ENCODE measurements at places on chromosomes 12 and 14.

DNA sequence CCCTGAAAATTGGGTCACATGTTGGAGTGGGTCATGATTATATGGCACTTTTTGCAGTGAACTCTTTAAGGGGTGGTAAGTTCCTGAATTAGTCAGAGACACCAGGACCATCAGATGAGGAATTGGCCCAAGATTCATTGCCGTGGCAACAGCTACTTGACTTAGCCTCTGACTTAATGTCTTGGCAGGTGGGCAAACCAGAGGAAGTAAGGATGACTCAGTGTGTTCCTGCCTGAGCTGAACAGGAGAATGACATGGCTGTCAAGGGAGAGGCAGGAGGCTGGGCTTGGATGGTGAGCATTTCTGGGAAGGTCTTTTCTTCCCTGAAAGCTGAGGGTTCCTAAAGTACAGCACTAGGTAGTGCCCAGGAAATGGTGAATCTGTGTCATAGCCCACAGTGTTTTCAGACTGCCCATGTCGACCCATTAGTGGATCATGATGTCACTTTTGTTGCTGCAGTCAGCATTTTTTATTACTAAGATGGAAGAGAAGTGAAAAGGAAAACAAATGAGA is 170.1 kb upstream of the PWP1 start:
- peak; percentile 25 for DNase-seq

- peak; percentile 35 for DNase-seq
These were observed 13.5 kb downstream of the DGLUCY start for GRCh38 chr14:91127401-91127801.

- peak; percentile 19 for DNase-seq
These were observed 886 bp upstream of the PRICKLE1 start for GRCh38 chr12:42590330-42590934.

DNA sequence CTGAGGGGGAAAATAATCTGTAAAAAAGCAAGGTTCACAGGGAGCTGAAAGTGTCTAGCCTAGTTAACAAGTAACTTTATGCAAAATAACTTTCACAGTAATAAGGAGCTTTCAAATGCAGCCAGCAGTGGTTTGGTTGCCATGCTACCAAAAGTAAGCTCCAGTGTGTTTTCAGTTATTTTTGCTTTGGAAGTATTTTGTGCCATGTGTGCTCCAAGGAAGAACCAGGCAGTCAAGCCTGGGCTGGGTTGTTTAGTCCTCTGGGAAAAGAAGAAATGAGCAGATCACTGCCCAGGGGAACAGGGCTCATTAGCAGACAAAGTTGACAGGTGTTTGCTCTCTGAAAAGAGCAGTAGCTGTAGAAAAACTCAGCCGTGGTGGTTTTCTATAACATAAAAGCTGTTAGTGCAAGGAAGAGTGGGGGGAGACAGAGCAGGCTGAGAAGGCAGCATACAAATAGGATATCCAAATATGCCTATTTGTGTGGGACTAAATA is 92.8 kb upstream of the TMTC2 start:
- DNase-seq = no peak

- DNase-seq = peak; percentile 25
These were observed 400 bp downstream of the CHST11 start for GRCh38 chr12:104456950-104457745.

DNA sequence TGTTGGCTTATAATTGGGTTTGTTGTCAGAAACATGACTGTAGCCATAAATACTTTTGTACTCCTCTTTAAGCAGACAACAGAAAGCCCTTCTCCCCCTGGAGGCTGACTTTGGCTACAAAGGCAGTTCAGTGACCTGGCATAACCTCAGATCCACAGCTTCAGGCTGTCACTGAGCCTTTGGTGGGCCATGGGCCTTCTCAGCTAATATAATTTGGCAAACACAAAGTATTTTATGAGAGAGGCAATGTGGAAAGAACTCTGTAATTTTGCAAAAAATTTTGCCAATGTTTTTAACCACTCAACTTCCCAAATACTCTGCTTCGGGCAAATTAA is 15.5 kb upstream of the MGP start:
- DNase-seq = no peak

- DNase-seq = no peak
These were observed 48.4 kb downstream of the LTBP2 start for GRCh38 chr14:74563586-74564159.

GRCh38 chr14:92441751-92442504 is 71.7 kb upstream of the RIN3 start:
- no peak for DNase-seq

DNA sequence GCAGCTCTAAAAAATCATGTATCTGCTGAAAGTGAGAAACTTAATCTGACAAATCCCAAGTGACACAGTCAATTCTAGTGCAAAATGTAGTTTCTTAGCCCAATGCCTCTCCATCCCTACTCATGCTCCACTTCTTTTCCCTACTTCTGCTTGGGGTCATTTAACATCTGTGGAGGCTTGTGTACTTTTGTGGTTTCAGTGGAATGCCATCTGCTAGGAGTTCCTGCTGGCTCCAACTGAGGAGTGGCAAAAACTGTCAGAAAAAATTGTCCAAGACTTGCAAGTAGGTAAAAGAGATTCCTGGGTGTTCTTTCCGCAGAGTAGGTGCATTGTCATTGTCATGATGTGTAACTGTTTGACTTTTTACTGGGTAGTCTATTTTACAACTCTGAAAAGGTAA is 12.5 kb upstream of the AVPR1A start:
- DNase-seq = no peak

DNA sequence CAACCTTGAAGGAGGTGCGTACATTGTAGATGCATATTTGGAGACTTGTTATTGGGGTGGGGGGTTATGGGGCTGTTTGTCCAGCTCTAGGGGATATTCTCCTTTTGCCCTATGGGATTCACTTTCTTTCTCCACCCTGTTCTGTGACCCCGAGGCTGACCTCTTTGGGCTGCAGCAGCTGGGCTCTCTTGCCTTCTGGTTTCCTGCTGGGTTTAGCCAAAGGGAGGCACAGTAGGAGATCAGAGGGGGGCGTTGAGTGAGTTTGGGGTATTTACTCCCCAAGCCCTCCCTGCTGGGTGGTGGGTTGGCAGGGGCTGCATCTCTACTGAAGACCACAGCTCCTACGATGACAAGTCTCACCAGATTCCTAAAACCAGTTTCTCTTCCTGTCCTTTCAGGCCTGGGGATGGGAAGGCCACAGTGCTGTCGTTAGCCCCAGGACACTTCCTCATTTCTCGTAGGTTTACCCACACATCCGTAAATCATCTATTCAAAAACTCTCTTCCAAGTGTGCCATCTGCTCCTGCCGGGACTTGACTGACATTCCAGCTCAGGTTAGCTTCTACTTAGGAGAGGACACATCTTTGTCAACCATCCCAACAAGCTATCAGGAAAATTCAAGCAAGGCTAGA is 127.1 kb downstream of the TMEM30B start:
- DNase-seq = no peak

GRCh38 chr14:24971255-24971654 is 78.7 kb downstream of the STXBP6 start:
- DNase-seq = no peak

DNA sequence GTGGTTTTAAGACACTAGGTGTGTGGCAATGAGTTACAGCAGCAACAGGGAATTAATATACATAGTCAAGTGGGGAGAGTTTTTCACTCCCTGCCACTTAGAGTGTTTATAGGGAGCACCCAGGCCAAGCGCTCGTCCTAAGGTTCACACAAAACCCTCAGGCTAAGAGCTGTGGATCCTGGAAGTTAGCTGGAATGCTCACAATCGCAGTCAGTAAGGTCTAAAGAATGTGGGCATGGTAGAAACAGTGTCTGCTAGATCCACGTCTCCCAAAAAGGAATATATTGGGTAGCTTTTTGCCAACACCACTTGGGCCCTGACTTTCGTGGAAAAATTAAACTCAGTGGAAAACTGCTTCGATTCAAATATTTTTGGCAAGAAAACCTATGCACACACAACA is 36.6 kb downstream of the STAB2 start:
- no peak for DNase-seq

- no peak for DNase-seq
These were observed 109.7 kb downstream of the CHST11 start for GRCh38 chr12:104566244-104566993.

DNA sequence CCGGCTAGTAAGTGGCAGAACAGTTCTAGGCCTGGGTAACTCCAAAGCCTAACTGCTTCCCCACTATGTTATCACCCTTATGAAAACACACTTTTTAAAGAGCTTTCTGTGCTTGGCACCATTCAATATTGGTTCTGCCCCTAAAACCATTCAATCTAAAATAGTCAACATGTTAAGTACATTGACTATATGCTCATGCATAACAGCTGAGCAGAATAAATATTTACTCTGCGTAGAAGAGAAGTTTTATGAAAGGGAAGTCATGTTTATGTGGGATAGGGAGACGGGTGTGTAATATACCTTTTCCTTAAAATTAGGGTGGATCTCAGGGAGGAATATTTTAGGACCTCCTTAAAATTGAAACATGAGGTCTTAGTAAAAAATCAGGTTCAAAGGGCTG is 80.5 kb downstream of the SAMD4A start:
- no peak for DNase-seq

- DNase-seq = no peak
These were observed 5.3 kb upstream of the SINHCAF start for GRCh38 chr12:31331242-31331641.

- DNase-seq = no peak
These were observed 80.2 kb downstream of the SPTB start for GRCh38 chr14:64799555-64799954.

DNA sequence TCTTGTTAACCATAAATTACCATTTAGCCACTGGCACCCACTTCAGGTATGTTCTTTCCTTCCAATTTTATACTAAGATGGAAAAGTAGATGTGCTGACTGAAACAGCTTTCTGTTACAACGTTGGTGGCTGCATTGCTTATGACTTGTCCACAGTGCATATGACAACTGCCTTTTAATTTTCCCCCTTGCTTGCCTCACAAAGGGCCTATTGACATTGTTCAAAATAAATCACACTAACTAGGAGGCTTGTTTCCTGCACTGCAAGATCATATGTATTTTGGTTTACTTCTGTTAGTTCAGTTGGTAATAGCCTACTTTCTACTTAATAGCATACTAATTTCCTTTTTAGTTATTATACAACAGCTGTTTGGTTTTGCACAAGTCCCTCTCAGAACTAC is 55.4 kb downstream of the SCAF11 start:
- DNase-seq = no peak

DNA sequence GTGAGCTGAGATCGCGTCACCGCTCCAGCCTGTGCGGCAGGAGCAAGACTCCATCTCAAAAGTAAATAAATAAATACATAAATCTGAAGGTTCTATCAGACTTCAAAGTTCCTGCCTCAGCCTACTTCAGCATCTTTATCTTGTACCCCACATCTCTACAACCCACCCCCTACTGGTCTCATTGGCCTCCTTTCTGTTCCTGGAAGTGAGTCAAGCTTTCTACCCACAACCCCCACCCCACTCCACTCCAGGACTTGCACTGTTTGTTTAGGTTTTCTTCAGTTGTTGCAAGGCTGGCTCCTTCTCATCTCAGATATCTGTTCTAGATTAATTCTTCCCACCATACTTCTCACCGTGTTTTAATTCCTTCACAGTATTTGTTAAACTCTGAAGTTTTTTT is 714 bp upstream of the PSMC6 start:
- DNase-seq = no peak

- no peak for DNase-seq
These were observed 76.1 kb downstream of the SLC25A47 start for GRCh38 chr14:100399052-100399849.

GRCh38 chr12:116319898-116320621 is 42.6 kb upstream of the MED13L start:
- no peak for DNase-seq

- DNase-seq = no peak
These were observed 74.3 kb downstream of the MAP3K9 start for GRCh38 chr14:70735043-70735442.

GRCh38 chr12:46650688-46651087 is 175.1 kb downstream of the SLC38A4 start:
- DNase-seq = no peak

- DNase-seq = no peak
These were observed 8.2 kb downstream of the NOC4L start for GRCh38 chr12:132152411-132152821.

DNA sequence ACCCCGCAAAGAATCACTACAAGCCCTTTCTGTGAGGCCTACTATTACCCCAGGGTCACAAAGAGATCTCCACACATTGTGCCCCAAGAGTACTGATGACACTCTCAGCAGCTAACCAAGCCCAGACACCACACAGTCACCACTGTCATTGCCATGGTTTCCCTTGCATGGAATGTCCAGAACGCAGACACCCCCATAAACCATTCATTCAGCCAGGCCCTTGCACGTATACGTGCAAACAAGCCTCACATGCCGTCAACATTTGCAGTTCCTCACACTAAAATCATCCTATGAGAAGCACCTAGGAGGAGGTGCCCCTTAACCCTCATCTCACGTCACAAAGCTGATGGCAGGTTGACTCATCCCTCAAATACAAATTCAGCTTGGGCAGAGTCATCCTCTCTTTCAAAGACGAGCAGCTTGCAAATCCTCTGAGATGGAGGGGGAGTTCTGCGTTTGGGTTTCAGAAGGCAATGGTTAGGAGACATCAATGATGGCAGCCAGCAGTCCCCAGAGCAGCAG is 17.1 kb upstream of the KRT77 start:
- DNase-seq = no peak

DNA sequence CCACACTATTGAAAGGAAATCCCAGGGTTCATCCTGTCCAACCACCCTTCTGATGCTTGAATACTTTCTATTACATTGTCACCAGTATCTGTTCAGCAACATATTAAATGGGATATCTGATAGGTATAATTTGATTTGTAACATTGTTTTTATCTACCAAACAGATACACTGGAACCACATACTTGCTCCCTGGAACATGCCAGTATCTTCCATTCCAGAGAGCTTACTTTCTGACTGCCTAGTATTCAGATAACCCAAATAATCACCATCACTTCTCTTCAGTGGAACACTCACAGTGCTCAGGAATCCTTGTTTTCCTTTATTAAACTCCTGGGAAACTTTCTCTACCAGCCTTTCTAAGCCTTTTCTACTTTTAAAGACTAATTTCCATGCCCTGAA is 19.3 kb downstream of the LRP6 start:
- no peak for DNase-seq

- no peak for DNase-seq
These were observed 11.5 kb downstream of the GNS start for GRCh38 chr12:64747695-64748094.

- DNase-seq = no peak
These were observed 52.3 kb downstream of the RAB35 start for GRCh38 chr12:120064054-120064940.

GRCh38 chr12:34607520-34608195 is 585.4 kb downstream of the ALG10 start:
- DNase-seq = no peak

DNA sequence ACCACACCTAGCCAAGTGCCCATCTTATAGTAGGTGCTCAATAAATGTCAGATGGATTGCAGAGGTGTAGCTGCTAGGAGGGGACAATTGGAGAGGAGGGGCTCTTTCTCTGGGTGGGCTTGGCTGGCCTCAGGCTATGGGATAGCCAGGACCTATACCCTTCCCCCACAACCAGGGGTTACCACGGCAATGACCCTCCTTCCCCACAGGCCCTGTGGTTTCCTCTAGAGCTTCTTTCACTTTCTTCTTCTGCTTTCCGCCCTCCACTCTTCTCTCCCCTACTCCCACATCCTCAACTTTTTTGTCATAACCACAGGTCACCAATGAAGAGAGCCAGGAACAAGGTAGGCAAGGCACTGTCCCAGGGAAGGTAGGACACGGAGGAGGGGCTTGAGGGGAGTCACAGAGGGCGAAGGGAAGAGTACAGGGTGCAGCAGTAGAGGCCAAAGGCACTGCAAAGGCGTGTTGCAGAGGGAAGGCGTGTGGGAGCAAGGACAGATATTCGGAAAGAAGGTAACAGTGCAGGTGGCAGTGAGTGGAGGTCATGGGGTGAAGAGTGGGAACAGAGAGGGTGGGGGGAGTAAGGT is 1.9 kb upstream of the ITGB7 start:
- DNase-seq = no peak

Measured in C1 segment of cervical spinal cord (tissue), 14 donors.